ENCODE measurements at places on chromosomes 6 and 20.

- DNase-seq = peak; percentile 2
Measured at GRCh38 chr6:50007819-50008218, 14.0 kb downstream of the DEFB110 start.

GRCh38 chr20:47352332-47353238 is 3.9 kb downstream of the ZMYND8 start:
- no peak for DNase-seq

- no peak for DNase-seq
Measured at GRCh38 chr20:54062812-54063280, 7.5 kb downstream of the BCAS1 start.

DNA sequence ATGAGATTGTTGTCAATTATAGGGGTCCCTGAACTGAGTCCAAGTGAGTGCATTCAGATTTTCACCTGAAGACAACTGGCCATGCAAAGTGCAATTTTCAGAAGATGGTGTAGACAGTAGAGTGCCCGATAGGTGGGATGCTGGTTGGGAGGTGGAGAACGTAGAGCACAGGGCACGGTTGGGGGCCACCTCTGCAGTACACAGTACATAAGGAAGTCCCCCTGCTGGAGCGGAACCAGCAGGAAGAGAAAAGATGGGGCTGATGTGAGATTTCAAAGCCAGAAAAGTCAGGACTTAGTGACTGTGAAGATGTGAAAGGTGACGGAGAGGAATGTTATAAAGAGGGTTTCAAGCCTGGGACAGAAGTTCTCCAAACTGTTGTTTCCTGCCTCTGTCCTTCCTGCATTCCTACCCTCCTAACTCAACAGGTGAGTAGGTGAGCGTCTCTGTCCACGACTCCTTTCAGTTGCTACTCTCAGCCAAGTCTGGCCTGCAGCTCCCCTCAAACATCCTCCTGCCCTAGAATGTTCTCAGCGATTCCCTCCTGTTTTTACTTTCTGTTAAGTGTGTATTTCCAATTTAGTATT is 330.8 kb downstream of the PRL start:
- DNase-seq = no peak

DNA sequence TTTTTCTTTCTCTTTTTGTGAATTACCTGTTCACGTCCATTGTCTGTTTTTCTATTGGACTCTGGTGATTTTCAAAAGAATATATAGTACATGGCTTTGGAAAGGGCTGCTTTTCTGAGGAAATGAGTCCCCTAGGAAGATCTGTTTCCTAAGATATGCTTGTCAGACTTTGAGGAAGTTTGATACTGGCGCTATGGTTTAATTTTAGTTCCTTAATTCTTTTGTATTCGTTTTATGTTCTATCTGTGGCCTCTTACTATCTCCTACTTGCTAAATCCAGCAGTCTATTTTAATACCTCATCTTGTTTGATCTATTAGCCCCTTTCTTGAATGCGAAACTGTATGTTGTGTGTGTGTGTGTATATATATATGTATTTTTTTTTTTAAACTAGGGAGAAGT is 101.9 kb downstream of the LIN28B start:
- DNase-seq = no peak

GRCh38 chr20:32558526-32558925 is 26.6 kb downstream of the NOL4L start:
- no peak for DNase-seq

GRCh38 chr6:53750052-53750650 is 44.7 kb upstream of the LRRC1 start:
- DNase-seq = no peak

DNA sequence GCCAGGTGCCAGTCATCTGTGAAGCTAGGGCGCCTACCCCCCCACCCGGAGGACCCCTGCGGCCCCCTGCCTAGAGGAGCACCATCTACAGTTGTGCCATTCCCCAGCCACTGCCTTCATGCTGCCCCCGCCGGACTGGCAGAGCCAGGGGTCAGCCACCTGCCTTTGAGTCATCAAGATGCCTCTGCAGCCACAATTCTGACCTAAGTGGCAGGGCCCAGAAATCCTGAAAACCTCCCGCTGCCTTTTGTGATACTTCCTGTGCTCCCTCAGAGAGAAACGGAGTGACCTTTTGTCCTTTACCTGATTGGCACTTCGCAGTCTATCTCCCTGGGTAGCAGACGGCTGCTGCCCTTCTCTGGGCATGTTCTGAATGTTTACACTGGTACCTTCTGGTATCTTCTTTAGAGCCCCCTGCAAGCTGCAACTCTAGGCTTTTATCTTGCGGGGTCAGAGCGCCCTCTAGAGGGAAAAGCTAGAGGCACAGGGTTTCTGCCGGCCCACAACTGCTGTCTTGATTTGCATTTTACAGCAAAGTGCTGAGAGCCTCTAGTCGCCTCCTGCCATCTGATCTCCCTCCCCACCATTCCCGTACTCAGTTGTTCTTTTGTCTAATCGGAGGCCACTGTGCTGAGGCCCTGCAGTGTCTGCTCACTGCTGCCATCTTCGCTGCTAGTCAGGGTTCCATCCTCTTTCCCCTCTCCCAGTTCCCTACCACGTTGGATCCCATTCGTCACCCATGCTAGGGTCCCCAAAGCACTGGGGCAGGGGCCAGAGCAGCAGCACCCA is 26.9 kb downstream of the SPATA2 start:
- no peak for DNase-seq

DNA sequence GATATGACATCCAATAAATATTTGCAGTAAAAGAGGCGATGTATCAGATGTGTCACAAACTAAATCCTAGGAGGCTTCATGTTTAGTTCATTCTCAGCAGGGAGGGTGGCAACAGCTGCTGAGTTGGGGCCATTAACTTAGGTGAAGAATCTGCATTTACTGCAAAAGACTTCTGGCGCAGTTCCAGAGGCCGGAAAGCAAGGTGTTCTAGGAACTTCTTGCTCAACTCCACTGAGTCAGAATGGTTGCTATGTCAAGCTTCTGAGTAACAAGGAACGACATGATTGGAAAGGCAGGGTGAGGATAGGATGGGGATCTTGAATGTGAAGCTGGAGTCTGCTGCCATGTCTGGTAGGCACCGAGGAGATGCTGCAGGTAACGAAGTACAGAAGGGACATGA is 11.7 kb downstream of the ADNP start:
- DNase-seq = peak; percentile 64

GRCh38 chr6:17419189-17419575 is 25.8 kb downstream of the CAP2 start:
- DNase-seq = no peak

DNA sequence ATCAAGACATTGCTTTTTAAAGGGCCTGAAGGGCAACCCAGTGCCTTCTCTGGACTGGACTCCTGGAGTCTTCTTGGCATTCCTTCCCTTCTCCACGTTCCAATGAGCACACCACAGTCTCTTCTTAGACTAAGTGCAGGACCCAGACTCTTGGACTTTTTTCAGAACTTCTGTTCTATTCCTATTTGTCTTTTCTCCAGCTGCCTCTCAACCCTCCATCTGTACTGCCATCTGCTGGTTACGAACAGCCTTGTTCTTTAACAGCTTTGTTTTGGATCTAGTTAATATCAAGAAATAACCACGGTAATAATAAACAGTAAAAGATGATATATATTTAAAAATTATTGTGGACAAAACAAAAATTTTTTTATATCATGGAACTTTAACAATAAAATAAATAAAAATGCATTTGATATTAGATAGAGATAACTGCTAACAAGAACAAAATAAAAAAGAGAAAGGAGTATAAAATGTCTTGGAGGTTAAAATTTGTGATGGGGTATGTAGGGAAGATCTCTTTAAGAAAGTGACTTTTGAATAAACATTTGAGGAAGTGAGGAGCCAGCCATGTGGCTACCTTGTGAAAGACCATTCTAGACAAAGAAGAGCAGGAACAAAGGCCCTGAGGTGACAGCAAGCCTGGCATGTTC is 105.1 kb upstream of the HCRTR2 start:
- peak; percentile 31 for DNase-seq

- DNase-seq = peak; percentile 78
Measured at GRCh38 chr6:138572167-138572875, 73.0 kb upstream of the NHSL1 start.

GRCh38 chr6:84026721-84027164 is 6.8 kb upstream of the MRAP2 start:
- no peak for DNase-seq

GRCh38 chr6:39213195-39213920 is 15.9 kb downstream of the KCNK5 start:
- DNase-seq = no peak

DNA sequence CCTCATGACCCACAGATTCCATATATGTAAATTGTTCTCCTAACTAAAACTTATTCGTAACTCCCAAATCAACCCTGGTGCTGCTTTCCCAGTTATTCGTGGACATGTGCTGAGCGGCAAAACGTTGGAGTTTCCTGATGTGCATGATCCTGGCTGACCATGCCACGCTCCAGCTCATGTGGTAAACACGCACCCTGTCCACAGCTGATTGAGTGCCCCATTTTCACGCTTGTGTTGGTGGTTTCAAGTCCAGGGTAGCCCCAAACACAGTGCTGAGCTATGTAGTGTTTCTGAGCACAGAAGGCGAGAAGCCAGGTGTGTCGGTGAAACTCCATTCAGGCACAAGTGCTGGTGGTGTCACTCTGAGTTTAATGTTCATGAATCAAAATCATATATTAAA is 19.1 kb upstream of the FOXC1 start:
- no peak for DNase-seq

DNA sequence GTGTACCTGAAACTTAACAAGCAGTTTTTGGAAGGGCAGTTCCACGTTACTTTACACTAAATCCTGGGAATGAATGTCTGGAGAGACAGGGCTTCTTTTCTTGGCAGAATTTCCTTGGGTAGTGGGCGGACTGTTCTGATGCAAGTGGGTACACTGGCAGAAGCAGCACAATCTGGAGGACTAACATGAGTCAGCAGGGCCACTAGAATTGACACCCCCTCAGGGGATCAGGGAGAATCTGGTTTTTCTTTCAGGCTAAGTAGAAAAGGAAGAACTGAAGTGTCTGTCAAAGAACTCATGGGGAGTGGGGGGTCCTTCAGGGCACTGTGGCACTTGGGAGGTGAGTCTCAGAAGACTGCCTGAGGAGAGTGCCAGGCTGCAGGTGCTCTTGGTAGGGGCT is 34.6 kb downstream of the PANK2 start:
- peak; percentile 19 for DNase-seq

- DNase-seq = no peak
Measured at GRCh38 chr20:50690650-50691572, at the start of gene RIPOR3. Gene RIPOR3, minus strand, starts transcription at chr20:50691542. Its CDS starts 414 bp downstream, at chr20:50691128.

- DNase-seq = no peak
Measured at GRCh38 chr6:38997128-38997761, 51.3 kb upstream of the GLP1R start.

DNA sequence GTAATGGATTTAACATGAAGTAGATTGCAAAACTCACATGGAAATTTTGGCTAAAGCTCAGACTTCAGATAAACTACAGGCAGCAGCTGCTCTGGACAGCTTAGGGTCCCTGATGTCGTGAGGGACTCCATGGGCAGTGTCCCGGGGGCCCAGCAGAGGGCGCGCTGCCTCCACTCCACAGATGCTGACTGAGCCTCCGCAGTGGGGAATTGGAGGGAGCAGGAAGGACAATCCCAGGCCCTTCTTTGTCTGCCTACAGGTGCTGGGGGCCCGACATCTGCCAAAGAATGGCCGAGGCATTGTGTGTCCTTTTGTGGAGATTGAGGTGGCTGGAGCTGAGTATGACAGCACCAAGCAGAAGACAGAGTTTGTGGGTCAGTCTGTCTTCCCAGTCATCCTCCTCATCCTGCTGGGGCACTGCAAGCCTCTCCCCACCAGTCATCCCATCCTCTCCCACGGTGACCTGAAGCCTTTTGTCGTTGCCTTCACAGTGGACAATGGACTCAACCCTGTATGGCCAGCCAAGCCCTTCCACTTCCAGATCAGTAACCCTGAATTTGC is 35.9 kb downstream of the PLCG1 start:
- no peak for DNase-seq

- DNase-seq = peak; percentile 36
Measured at GRCh38 chr6:82143041-82143481, 104.5 kb downstream of the IBTK start.

- DNase-seq = no peak
Measured at GRCh38 chr6:142240179-142240578, 61.6 kb upstream of the ADGRG6 start.

GRCh38 chr6:149888093-149888492 is 9.8 kb downstream of the RAET1E start:
- no peak for DNase-seq

- no peak for DNase-seq
Measured at GRCh38 chr6:118912646-118913045, 18.7 kb downstream of the ASF1A start.
